BJ (cell line): ENCODE measurements at places on chromosomes 6 and 20.

DNA sequence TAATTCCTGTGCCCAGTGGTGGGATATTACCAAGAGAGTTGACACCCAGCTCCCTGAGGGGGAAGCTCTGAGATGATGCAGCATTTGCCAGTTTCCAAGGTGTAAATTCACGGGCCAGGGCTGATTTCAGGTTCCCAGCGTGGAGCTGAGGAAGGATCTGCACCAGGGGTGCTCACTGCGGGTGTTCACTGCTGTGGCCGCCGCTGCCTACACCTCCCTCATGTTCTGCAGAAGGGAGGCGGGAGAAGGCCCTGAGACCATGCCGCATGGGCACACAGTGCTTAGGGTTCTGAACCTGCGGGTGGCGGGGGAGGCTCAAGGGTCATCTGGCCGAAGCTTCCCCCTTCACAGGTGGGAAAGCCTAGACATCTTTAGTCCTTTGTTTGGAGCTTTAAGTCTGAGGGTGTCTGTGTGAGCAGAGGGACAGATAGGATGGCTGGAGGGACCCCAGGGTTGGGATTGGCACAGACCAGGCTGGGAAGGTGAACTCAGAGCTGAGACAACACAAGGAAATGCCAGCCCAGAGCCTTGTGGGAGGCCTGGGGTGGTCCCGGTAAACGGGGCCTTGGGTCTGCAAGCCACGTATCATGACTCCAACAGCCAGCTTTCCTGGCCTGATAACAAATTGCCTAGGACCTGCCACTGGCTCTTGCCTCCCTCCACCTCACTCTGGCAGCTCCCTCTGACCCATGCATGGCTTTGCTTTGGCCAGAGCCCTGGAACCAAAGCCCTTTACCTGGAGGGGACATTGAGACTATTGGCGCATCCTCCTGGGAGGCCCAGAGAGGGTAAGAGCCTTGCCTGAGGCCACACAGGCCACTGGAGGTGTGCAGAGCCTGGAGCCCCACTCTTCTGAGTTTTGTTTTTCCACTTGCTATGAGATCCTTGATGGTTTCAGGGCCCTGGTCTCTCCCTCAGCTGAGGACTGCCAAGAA lies 40.4 kb downstream of the SYNJ2 start:
- DNase-seq, result no peak

DNA sequence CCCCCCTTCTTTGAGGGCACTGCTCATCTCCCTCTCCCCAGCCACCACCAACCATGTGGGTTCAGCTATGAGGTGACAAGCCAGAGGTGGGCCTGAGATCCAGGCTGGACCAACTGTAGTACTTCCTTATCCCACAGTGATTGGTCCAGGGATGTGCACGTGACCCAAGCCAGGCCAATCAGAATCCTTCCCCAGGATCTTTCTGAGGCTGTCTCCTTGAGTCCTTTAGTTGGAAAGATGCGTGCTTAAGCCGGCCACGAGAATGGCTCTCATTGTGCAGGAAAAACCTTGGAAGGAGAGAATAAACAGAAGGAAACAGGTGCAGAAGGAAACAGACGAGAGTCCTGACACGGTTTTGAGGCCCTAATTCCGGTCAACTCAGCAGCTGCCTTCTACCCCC lies 39.2 kb downstream of the ZC3H12D start:
- DNase-seq, result no peak

- no peak for DNase-seq
Observed at GRCh38 chr6:112205427-112206109, 48.8 kb downstream of the LAMA4 start.

DNA sequence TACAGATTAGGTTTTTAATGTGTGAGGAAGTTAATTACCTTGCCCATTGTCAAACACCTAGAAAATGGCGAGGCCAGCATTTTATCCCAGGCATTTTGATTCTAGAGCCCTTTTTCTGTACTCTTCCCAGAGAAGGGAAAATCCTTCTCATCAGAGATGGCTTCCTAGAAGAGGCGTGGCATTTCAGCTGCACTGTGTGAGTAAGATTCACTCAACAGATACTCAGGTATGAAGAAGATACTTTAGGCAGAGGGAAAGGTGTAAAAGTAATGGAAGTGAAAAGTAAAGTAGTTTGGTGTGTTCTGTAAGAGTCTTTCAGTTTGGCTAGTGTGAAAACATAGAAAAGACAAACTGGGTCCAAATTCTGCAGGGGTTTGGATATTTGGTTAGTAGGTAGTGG lies 113.8 kb downstream of the MAP3K4 start:
- no peak for DNase-seq

DNA sequence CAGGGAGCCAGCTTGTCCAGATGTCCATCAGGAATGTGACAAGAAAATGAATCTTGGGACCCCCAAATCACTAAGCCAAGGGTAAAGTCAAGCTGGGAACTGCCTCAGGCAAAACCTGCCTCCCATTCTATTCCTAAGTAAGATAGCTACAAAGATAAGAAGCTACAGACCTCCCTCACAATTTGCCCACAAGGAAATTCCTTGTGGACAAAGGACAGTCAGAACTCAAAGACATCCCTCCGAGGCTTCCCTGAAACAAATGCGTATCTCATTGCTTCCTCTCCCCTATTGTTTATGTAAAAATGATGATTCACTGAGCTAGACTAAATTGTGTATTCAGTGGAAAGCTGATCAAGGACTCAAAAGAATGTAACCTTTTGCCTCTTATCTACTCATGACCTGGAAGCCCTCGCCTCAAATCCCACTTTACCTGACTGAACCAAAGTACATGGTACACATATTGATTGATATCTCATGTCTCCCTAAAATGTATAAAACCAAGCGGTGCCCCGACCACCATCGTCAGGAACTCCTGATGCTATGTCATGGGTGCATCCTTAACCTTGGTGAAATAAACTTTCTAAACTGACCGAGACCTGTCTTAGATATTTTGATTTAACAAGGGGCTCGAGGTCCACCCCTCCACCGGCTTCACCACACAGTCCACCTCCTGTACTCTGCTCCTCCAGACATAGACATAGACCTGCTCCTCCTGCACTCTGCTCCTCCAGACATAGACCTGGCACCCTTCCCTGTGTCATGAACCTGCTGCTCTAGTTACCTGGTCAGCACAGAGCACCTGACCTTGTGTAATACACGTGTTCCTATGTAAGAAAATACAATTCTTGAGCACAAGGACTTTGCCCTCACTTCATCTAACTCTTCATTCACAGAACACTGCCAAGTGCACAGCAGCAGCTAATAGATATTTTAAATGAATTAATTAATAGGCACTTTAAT lies 81.4 kb downstream of the WDR27 start:
- DNase-seq, result no peak
